ENCODE measurements at places on chromosomes 11 and 22.

- no peak for DNase-seq
These were observed 31.7 kb upstream of the P2RY2 start for GRCh38 chr11:73186294-73186850.

DNA sequence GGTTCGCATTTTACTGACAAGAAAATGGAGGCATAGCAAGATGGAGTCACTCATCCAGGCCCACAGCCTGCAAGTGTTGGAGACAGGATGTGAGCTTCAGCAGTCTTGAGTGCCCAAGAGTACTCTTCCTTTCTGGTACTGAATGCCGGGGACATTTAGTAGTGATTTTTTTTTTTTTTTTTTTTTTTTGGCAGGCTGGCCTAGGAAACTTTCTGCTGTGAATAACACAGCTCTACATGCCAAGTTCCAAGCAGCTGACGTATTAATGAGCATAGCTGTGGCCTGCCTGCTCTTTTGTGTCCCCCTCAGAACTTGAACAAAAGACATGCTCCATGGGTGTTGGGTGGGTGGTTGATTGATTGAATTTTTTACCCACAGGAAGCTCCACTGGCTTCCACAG, 195.5 kb upstream of the CADM1 start:
- no peak for DNase-seq

GRCh38 chr11:65745049-65745448, 24.5 kb upstream of the RNASEH2C start:
- no peak for DNase-seq

- DNase-seq, result no peak
These were observed 2.8 kb downstream of the CD82 start for GRCh38 chr11:44568331-44568657.

GRCh38 chr11:57249384-57250319, 12.6 kb upstream of the APLNR start:
- peak; percentile 57 for DNase-seq

DNA sequence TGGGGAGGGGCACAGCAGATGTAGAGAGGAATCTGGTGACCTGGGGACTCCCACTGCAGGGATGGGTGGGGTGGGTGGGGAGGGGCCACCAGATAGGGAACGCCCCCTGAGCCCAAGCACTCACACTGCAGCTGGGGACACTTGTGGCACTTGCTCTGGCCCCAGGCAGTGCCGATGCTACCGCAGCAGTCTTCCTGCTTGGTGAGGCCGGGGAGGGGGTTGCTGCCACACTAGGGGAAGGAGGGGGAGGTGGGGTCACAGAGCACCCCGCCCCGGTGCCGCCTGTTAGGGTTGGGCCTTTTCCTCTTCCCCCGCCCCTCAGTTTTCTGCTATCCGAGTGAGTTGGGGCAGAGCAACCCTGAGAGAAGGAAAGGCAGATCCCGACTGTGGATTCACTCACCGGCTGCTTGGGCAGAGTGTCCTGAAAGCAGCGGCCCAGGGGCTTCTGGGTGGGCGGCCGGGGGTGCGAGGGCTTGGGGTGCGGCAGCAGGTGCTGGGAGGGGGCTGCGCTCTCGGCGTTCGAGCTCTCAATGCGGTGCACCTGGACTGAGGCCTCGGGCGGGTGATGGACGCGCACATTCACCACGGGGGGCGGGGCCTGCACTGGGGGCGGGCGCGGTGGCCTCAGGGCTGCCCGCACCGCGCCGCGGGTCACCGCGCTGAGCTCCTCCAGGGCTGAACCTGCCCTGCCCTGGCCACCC, 4.7 kb downstream of the LTBP3 start:
- peak; percentile 89 for DNase-seq

GRCh38 chr22:43099095-43099494, 9.9 kb upstream of the TTLL1 start:
- no peak for DNase-seq

- no peak for DNase-seq
These were observed 400.0 kb downstream of the LARGE1 start for GRCh38 chr22:33519974-33520903.

Measured in activated CD4-positive, alpha-beta T cell treated with anti-CD3 and anti-CD28 coated beads, Interleukin-2, amount 10 ng/mL, durations not matched to agents 7 days and 5 days (primary cell).